GM23248 (cell line): ENCODE measurements at places on chromosomes 13 and 19. TPM values are rescaled to one million over a fixed set of nuclear protein-coding genes. Genes with fewer than 3 reads are reported as not detected.

The PSG1 gene
- total RNA-seq, result 0.13 and 0.54 TPM in 2 replicates

The ARHGAP35 gene
- 35.2 and 39.5 TPM in 2 replicates for total RNA-seq

The TEX101 gene
- not detected in 2 replicates for total RNA-seq

The ZNF547 gene
- 1.4 and 2.1 TPM in 2 replicates for total RNA-seq

The ZNF235 gene
- 1.0 and 2.1 TPM in 2 replicates for total RNA-seq

The KLK15 gene
- not detected in 2 replicates for total RNA-seq

The SMAD9 gene
- 9.4 and 10.8 TPM in 2 replicates for total RNA-seq

The IL4I1 gene
- not detected in 2 replicates for total RNA-seq

The TMEM221 gene
- 0.22 TPM in 1 of 2 replicates, not detected in the other for total RNA-seq

The TMEM59L gene
- 0.13 and 0.97 TPM in 2 replicates for total RNA-seq

The CD37 gene
- not detected in 2 replicates for total RNA-seq

The OR7D2 gene
- total RNA-seq, result not detected in 2 replicates

The SLC7A10 gene
- total RNA-seq, result not detected in 2 replicates

The SIAH3 gene
- total RNA-seq, result not detected in 2 replicates

The PSG4 gene
- 104 and 105 TPM in 2 replicates for total RNA-seq

The SHISA7 gene
- total RNA-seq, result not detected in 2 replicates

The IGLON5 gene
- not detected in 2 replicates for total RNA-seq

The GZMM gene
- total RNA-seq, result not detected in 2 replicates

The CEACAM4 gene
- total RNA-seq, result not detected in 2 replicates

The CEACAM20 gene
- total RNA-seq, result not detected in 2 replicates

The SULT2A1 gene
- total RNA-seq, result not detected in 2 replicates

The PRDX2 gene
- total RNA-seq, result 230 TPM in 2 replicates

The NXNL1 gene
- not detected in 2 replicates for total RNA-seq

The PET100 gene
- total RNA-seq, result 7.6 and 13.5 TPM in 2 replicates

The ADGRE3 gene
- not detected in 2 replicates for total RNA-seq

The TTYH1 gene
- not detected in 2 replicates for total RNA-seq
